Left renal pelvis (tissue), 4 donors: ENCODE measurements at places on chromosomes 1 and 21.
A peak's percentile ranks its signal among the peaks of the same experiment; 100 is the strongest.

- no peak for DNase-seq
Observed at GRCh38 chr1:227058321-227058751, 118.2 kb downstream of the COQ8A start.

GRCh38 chr1:198328458-198329032, 171.7 kb downstream of the NEK7 start:
- no peak for DNase-seq

DNA sequence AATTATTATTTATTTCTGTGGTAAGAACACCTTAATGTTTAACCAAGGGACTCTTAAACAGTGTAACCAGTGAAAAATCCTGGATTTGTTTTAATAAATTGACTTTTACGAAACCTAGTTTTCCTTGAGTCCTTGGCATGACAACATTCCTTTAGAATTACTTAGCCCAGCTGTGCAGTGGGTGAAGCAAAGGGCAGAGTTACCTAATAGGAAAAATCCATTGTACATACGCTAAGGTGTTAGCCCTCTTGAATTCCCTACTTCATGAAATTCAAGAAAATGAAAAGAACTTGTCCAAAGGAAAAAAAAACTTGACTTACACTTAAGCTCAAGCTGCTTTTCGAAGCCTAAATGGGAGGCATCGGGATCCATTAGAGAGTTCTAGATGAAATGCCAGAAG, 852.0 kb upstream of the ADAMTS5 start:
- DNase-seq: no peak

GRCh38 chr21:30468900-30469714, 11.1 kb downstream of the KRTAP19-1 start:
- peak; percentile 20 for DNase-seq

- no peak for DNase-seq
Observed at GRCh38 chr1:156429313-156430060, 60.5 kb downstream of the RHBG start.

GRCh38 chr21:42075686-42076471, 4.8 kb downstream of the UMODL1 start:
- DNase-seq: no peak

- DNase-seq: no peak
Observed at GRCh38 chr1:96309783-96310182, 411.8 kb upstream of the PTBP2 start.

GRCh38 chr1:60108196-60108595, 34.6 kb upstream of the C1orf87 start:
- peak; percentile 67 for DNase-seq

DNA sequence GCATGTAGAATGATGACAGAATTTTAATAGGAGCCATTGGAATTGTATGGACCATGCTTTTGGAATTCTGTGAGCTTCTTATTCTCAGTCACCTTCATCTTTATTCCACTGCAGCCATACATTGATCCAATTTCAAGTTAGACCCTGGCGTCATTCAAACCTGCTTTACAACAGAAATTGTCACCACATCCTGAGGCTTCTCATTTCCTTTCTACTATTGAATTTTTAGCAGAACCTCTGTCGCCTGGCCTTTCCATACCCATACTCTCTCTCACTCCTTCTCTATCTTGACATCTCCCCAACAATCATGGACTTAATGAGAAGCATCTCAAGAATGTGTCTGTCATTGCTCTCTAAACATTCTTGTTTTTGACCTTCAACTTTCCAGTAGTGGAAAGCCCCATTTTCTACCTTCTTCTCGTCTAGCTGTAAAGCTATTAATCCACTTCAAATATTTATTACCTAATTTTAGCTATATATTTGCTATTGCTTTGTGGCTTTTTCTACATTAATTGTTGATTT, 74.1 kb downstream of the CRB1 start:
- no peak for DNase-seq

GRCh38 chr1:36751525-36751924, 268.8 kb upstream of the CSF3R start:
- no peak for DNase-seq

GRCh38 chr1:56385314-56385713, 194.0 kb downstream of the PLPP3 start:
- no peak for DNase-seq
